Left forelimb (tissue), 1 donor: ENCODE measurements at places on chromosomes 2 and 18.

- no peak for DNase-seq
Measured at GRCh38 chr18:75204732-75205513, 4.0 kb downstream of the PTGR3 start.

DNA sequence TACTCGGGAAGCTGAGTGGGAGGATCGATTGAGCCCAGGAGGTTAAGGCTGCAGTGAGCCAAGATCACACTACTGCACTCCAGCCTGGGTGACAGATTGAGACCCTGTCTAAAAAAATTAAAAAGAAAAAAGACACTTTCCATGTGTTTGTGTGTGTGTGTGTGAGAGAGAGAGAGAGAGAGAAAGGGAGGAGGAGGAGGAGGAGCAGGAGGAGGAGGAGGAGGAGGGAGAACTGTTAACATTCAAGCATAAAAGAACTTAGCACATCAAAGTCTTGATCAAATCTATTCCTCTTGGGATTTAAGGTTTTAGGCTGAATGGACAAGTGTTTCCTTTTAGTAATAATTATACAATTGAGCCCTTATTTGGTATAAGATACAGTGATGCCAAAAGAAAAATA, 75.5 kb downstream of the SPOPL start:
- no peak for DNase-seq

DNA sequence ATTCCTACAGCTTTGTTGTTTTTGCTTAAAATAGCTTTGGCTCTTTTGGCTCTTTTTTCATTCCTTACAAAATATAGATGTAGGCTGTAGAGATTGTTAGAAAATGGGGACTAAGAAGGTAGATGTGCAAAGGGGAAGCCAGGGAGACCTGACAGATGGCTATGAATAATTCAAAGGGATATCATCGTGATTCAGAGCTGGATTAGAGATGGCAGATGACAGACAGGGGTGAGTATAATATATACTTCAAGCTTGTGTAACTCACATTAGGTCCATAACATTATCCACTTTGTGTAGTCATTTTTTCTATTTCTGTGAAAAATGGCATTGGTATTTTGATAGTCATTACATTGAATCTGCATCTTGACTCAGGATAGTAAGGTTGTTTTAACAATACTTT, 422.9 kb upstream of the ST6GAL2 start:
- no peak for DNase-seq

GRCh38 chr2:147223553-147224060, 621.2 kb upstream of the ACVR2A start:
- DNase-seq, result no peak

DNA sequence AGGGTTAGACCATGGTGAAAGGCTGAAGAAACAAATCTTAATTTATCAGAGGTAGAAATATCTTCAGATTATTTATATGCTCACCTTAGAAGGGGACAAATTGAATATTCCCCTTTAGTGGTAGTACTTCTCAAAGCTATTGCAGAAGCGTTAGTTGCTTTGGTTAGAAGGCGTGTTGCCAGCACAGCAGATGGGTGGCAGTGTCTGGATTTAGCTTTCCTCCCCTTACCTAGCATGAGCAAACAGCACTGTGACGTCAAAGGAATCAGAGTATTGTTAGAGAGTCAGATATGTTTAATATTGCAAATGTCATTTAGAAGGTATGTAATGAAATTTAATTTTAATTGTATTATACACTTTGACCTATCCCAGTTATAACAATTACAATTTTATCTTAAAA, 27.2 kb upstream of the GALR1 start:
- no peak for DNase-seq

DNA sequence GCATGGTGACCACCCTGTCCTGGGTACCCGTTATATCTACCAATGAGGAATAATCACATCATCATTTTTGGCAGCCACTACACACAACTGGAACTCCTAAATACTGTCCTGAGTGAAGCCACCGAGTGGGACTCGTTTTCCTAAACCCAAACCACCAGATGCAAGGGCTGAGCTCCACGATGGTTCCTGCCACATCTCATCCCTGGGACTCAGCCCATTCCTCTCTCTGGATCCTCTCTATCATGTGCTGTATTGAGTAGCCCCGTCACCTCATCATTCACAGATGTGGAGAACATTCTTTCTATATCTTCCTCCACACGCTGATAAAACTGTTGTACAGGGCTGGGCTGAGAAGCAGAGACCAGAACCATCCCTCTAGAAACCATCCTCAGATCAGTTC, 79.4 kb upstream of the SMAD7 start:
- no peak for DNase-seq

DNA sequence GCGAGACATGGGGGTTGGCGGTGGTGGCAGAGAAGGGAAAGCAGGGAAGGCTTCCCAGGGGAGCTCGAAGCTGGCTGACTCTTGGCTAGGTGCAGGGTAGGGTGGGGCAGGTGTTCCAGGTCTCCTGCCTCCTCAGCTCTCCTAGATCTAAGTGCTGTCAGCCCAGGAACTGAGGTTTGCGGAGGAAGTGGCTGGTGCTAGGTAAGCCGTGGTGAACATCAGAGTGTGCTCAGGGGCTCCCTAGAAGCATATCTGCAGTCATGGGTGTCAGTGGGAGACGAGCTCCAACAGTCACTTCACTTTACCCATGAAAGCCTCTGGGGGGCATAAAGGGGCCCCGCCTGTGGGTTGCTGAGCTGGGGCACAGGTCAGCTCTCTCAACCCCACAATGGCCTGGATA, 34.1 kb downstream of the ARHGEF4 start:
- no peak for DNase-seq

- no peak for DNase-seq
Measured at GRCh38 chr2:235384624-235385023, 109.2 kb upstream of the AGAP1 start.

GRCh38 chr2:190911813-190912212, 31.2 kb downstream of the GLS start:
- DNase-seq, result no peak

DNA sequence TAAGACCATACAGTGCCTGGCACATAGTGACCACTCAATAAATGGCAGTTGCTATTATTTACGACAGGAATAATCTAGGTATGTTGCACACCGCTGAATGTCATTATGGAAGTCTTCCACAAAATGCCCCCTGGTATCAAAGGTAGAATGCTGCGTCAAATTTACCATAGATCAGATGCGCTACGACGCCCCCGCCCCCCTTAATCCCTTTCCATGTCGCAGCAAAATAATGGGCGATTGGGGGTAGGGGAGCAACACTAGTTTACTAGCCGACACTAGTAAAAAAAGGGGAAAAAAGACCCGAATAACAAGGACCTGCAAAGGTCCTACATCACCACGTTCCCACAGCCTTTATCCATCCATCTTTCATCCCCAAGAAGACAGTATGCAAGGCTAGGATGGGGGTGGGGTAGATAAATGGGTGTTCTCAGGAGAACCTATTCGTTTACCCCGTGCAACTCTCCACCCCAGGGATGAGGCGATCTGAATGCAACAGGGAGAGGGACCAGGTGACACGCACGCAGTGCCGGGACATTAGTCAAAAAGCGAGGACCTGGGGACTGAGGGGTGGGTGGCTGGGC, 455 bp downstream of the PREPL start:
- DNase-seq, result no peak

GRCh38 chr2:67165523-67165990, 231.6 kb upstream of the ETAA1 start:
- no peak for DNase-seq

GRCh38 chr2:221335219-221335752, 236.8 kb downstream of the EPHA4 start:
- no peak for DNase-seq

- no peak for DNase-seq
Measured at GRCh38 chr2:187150670-187151069, 297.4 kb downstream of the CALCRL start.

GRCh38 chr2:88530081-88530480, 77.6 kb upstream of the FOXI3 start:
- no peak for DNase-seq

DNA sequence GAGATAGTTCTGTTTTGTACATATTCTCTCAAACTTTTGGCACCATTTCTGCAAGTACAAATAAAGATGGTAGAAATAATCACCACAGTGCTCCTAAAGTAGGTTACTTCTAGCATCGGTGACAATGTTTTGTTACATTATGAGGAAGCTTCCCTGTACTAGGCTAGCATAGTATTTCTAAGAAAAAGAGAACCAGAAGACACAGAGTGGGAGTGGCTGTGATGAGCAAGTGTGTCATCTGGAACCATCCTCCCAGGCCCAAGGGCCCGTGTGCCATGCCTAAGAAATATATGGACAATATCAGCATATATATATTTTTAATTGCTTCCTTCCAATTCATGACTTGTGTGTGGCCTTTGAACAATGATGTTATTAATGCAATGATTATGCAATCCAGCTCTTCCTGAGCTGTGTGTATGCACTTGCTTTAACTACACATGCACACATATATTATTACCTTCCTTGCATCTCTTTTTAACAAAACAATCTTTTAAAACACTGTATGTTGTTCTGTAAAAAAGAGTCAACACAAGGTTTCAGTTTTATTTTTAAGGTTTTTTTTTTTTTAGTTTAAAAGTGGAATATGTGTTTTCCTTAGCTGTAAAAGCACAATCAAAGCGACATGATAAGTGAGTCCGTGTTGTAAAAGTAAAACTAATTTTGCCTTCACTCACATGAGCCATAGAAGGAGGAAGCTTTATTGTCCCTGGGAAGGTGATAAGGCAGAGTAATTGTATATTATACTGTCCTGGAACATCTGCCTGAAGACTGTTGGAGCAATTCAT, 303.9 kb downstream of the ZNF407 start:
- no peak for DNase-seq

DNA sequence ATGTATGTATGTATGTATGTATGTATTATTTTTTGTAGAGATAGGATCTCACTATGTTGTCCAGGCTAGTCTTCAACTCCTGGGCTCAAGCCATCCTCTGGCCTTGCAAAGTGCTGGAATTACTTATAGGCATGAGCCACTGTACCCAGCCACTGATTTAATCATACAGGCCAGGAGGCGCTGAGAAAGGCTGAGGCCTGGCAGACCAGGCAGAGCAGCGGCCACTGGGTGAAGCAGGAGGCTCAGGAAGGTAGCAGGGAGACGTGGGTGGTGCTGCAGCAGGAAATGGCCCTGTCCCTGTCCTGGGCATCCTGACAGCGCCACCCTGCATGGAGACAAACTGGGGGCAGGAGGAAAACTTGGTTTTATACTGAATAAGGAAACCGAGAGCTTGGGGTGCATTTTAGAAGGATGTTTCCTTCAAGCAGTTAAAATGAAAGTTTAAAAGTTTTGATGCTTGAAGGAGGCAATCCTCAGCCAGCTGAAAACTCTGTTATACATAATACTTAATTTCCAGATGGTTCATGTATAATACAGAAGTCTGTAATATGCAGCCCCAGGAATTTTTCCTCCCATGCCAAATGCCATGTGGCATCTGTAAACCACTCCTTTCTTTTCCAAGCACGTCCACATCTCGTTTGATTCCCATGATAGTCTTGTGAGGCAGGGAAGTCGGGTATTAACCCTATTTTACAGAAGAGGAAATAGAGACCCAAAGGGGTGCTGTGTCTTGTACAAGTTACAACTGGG, 182.4 kb downstream of the CELF4 start:
- no peak for DNase-seq

- DNase-seq, result no peak
Measured at GRCh38 chr2:113032737-113033136, 19.9 kb downstream of the IL36B start.

DNA sequence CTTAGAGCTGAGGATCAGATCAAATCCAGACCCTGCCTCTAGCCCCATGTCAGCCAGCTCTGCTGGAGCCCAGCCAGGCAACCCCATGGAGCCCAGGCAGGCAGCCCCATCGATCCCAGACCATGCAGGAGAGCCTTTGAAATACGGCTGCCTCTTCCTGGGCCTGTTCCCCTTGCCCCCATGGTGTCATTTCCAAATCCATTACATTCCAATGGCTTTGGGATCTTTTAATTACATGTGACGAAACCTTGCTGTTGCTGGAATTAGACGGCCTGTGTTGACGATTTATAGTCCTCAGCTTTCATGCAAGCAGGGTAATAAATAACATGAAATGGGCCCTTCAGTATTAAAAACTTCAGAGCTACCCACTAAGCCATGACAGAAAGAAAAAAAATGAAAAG, 75.8 kb upstream of the SLC14A2 start:
- no peak for DNase-seq

GRCh38 chr18:63409301-63409700, 13.0 kb downstream of the VPS4B start:
- DNase-seq, result no peak

GRCh38 chr2:45705233-45705632, 53.8 kb downstream of the PRKCE start:
- DNase-seq, result no peak

- DNase-seq, result no peak
Measured at GRCh38 chr2:37812414-37812813, 112.7 kb upstream of the RMDN2 start.

DNA sequence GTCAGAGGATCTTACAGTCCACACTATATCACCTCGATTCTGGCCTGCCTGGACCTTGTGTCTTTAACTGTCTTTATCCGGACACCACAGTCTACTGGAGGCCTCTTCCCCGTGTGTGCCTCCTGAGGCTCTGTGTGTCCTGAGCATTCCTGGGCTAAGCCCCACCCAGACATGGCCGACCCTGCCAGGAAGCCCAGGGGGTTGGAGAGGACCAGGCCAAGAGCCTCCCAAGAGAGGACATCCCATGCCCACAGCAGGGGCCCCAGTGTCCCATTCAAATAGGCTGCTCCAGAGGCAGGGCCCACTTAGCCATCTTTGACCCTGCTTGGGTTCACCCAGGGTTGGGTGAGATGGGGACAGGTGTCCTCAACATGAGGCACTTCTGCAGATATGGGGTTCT, 84.7 kb upstream of the OTOS start:
- DNase-seq, result peak; percentile 55

- DNase-seq, result no peak
Measured at GRCh38 chr2:197615016-197615652, 60.3 kb downstream of the RFTN2 start.

GRCh38 chr2:36329746-36330472, 25.7 kb upstream of the CRIM1 start:
- DNase-seq, result no peak

DNA sequence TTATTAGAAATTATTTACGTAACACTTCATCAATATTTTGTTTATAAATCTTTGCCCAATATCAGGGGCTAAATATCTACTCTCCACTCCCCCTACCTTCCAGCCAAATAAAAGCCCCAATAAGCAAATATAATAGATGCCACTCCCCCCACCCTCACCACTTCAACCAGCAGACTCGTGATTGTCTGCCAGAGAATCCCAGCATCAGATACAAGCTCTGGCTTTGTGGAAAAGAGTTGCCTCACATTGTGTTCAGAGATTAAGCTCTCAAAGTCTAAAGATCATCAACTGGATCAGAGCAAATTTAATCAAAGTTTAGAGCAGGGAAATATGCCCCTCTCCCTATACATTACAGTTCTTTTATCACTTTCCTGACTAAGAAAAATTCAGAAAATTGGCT, 39.5 kb downstream of the AOX1 start:
- no peak for DNase-seq

DNA sequence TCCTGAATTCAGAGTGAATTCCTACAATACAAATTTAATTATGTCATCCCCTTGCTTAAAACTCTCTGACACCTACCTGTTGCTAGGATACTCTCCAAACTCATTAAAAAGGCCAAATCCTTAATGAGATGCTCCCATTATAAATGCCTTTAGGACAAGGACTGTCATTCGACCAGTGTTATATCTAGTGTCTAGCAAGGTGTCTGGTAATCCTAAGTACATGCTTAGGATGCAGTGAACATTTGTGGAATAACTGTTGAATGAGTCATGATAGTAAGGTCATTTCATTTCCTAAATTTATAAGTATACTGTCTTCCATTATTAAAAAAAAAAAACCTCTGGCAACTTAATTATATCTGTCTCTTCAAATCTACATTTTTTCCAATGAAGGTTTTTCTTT, 588.9 kb upstream of the NRXN1 start:
- DNase-seq, result no peak

- no peak for DNase-seq
Measured at GRCh38 chr2:52036853-52037252, 1004.9 kb upstream of the NRXN1 start.
